ENCODE measurements at places on chromosomes 2 and 18. TPM values are rescaled to one million over a fixed set of nuclear protein-coding genes. Genes with fewer than 3 reads are reported as not detected.

Gene ABCA12
- not detected for total RNA-seq

DNA sequence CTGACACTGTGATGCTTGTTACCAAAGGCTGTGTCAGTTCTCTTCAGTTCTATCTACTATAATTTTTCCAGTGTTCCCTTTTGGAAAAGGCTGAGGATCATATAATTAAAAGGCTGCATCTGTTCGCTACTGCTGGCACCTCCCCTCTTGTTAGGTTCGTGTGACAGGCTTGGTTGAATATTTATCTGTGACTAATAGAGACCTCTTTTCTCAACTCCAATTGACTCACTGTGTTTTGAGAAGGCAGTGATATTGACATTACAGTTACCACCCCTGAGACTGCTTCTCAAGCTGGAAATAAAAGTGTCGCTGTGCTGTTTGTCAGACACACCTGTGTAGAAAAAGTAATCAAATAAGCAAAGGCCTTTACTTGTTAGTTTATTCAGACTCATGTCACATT lies 205.5 kb upstream of the KCNH7 start:
- no peak for DNase-seq

- DNase-seq, result no peak
Observed at GRCh38 chr2:231219289-231219688, 20.9 kb downstream of the ARMC9 start.

DNA sequence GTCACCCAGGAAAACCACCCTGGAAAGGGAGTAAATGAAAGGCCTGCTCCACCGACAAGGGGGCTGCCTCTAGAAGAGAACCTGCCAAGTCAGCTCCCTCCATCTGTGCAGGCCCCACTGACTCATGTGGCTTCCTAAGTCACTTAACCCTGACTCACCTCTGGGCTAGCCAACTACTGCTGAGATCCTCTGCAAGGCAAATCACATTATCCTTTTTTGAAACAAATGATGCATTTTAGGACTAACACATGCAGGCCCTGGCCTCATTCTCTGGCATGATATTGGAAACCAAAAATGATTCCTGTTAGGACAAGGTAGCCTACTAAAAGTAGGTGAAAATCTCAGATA lies 474.6 kb downstream of the EPHA4 start:
- DNase-seq, result no peak

- DNase-seq, result no peak
Observed at GRCh38 chr2:195902857-195903256, 165.8 kb downstream of the DNAH7 start.

Gene BMP10
- not detected for total RNA-seq

GRCh38 chr2:229622495-229623355 lies 91.6 kb downstream of the DNER start:
- DNase-seq, result no peak

DNA sequence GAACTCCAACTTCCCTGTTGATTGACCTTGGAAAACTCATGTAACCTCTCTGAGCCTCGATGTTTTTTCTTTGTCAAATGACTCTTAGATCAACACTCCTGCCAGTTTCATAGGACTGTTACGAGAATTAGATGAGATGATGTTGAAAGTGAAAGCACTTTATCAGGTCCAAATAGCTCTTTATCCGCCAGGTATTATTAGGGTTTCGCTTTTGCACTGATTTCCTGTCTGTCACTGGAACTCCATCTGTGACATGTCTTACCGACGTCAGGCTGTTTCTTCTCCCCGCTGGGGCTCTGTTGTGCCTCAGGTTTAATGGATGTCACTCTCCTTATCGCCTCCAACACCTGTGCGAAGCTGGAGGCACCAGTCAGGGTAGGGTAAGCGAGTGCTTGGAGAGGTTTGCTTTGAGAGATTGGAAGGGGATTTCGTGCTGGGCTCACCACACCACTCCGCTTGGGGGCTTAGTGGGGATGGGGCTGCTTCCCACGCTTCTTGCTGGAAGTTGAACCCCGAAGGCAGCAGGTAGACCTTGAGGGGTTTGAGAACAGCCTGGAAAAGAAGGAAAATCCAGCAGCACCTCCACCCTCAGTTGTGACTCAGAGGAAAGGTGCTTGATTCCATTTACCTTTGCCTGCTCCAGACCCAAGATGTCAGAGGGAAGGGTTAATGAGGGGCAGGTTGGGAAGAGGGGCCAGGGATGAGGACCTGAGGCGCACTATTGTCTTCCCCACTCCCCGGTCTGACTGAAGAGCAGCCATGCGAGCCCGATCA lies 4.3 kb downstream of the GAD1 start:
- DNase-seq, result no peak

DNA sequence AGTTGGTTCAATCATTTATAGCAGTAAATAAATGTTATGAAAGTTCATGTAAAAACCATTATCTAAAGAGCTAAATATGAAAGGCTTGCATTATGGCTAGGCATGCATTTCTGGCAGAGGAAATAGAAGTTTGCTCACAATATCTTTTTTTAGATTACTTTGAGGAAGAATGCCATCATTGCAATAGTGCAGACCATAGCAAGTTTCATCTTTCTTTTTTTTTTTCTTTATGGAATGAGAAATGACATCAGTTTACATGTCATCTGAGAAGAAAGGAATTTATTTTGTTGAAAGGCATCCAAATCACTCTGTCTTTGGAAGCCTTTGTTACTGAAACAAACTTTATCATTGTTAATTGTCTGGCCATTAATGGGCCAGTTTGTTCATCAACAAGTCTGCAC lies 74.5 kb upstream of the NCKAP5 start:
- DNase-seq, result no peak

- DNase-seq, result peak; percentile 85
Observed at GRCh38 chr2:102761763-102762162, at the start of gene TMEM182. TMEM182 (plus strand) TSS chr2:102762031; CDS start chr2:102762218, 187 bp downstream.

DNA sequence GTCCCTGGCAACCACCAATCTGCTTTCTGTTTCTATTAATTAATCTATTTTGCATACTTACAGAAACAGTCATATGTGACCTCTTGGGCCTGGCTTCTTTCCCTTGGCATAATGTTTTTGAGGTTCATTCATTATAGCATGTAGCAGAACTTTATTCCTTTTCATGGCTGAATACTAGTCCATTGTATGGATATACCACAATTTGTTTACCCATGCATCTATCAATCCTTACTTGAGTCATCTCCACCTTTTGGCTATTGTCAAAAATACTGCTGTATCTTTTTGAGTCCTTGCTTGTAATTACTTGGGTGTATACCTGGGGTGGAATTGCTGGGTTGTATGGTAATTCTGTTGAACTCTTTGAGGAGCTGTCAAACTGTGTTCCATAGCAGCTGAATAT lies 126.8 kb downstream of the CTIF start:
- DNase-seq, result no peak

- DNase-seq, result no peak
Observed at GRCh38 chr2:231514951-231515297, 15.3 kb downstream of the NMUR1 start.

- no peak for DNase-seq
Observed at GRCh38 chr2:218710334-218710686, 325 bp upstream of the TTLL4 start.

GRCh38 chr18:6920099-6920955 lies 190.8 kb downstream of the ARHGAP28 start:
- DNase-seq, result no peak

GRCh38 chr2:165629776-165630175 lies 160.3 kb downstream of the CSRNP3 start:
- DNase-seq, result no peak

GRCh38 chr18:22467760-22468553 lies 50.2 kb upstream of the CTAGE1 start:
- DNase-seq, result peak; percentile 85

DNA sequence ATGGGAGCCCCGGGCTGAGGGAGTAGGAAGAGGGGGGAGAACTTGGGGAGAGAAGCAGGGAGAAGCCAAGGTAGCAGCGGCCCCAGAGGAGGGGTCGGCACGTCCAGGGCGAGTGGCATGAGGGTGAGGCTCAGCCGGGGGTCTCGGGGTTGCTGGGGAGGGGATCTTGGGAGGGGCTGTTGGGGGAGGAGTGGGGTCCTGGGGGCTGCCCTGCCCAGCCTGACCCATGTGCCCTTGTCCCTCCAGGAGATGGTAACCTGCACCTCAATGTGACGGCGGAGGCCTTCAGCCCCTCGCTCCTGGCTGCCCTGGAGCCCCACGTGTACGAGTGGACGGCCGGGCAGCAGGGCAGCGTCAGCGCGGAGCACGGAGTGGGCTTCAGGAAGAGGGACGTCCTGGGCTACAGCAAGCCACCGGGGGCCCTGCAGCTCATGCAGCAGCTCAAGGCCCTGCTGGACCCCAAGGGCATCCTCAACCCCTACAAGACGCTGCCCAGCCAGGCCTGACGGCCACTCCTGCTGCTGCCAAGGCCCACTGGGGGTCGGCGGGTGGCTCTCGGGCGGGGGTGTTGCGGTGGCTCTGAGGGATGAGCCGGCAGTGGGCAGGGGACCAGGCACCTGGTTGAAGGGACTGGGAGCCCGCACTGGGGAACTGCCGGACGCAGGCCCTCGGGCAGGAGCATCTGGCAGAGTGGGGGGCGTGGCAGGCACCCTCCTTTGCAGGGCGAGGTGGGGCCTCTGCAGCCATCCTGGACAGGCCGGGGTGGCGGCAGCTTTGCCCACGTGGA lies 9.0 kb upstream of the GAL3ST2 start:
- peak; percentile 80 for DNase-seq

Gene ZC3H6
- 17.0 TPM for total RNA-seq

DNA sequence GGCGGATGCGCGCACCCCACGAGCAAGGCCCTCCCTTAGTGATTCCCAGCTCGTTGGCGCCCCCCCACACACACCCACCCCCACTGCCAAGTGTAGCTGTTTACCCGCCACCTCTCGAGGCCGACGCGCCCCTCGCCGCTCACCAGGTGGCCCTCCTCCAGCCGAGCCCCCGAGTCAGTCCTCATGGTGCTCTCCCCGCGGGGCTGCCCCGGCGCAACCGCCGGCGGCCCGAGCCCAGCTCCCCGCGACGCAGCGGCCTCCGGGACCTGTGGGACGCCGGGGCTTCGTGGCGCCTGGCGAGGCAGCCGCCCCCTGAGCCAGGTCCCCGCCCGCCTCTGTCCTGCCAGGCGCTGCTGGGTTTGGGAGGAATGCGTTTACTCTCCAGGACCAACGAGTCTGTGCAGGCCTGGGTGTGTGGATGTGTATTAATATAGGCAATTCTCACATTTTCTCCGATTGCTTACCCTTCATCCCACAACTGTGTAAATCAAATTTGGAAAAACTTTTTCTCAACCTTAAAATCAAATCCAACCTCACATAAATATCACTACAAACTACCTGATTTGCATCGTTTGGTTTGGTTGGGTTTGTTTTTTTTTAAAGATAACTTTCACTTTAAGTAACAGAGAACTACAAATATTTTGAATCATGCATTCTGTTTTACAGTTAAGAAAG lies at the start of gene TMEM237:
Gene TMEM237 (minus strand): TSS at position 288 of the 675 bp plus-strand sequence. CDS start 103 bp downstream, at position 185.
- DNase-seq, result peak; percentile 84

GRCh38 chr18:32048507-32049091 lies 30.0 kb downstream of the RNF125 start:
- DNase-seq, result no peak

Gene DAPL1
- total RNA-seq, result not detected

Gene PLEKHH2
- total RNA-seq, result 19.9 TPM

Gene DSG1
- total RNA-seq, result not detected

GRCh38 chr2:28678175-28678855 lies 73.3 kb upstream of the PPP1CB start:
- DNase-seq, result no peak

DNA sequence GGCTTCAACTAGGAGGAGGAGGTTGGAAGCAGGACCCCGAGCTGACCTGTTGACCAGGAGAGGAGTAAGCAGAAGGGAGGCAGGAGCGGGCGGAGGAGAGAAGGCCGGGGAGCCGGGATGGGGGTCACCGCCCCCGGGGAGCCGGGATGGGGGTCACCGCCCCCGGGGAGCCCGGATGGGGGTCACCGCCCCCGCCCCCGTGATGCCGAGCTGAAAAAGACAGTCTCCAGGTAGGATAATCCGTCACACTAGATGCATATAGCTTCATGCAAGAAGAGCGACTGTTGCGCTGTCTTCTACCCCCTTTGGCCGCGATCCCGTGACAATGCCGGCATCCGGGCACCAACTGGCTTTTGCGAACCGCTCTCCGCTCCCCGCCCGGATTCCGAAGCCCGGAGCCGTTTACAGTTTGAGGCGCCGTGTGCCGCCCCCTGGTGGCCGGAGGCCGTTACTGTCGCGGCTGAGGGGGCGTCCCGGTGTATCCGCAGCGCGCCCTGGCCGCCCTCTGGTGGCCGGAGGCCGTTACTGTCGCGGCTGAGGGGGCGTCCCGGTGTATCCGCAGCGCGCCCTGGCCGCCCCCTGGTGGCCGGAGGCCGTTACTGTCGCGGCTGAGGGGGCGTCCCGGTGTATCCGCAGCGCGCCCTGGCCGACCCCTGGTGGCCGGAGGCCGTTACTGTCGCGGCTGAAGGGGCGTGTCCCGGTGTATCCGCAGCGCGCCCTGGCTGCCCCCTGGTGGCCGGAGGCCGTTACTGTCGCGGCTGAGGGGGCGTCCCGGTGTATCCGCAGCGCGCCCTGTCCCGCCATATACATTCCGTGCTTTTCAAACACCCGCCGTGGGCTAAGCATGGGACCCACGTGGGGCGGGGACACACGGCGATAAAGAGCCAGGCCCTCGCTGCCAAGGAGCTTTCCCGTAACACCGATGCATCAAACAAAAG lies 89.6 kb downstream of the ACTR3 start:
- DNase-seq, result no peak

DNA sequence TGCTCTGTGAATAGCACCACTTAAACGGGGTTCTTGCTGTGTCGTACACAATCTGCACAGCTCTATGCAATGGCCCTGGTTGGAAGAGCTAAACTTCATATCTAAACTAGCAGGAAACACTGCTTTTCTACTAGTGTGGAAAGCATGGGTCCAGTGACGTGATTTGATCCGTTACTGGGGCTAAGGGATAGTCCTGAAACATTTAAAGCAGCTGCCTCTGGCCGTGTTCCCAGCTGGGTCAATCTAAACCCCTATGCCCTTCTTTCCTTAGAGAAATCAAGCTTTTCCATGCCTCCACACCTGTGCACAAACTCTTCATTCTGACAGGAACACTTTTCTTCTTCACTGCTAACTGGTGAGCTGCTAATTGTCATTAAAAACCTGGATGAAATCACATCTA lies 5.4 kb upstream of the IGFBP5 start:
- DNase-seq, result no peak

GRCh38 chr18:21833604-21834298 lies 93.2 kb downstream of the MIB1 start:
- no peak for DNase-seq

DNA sequence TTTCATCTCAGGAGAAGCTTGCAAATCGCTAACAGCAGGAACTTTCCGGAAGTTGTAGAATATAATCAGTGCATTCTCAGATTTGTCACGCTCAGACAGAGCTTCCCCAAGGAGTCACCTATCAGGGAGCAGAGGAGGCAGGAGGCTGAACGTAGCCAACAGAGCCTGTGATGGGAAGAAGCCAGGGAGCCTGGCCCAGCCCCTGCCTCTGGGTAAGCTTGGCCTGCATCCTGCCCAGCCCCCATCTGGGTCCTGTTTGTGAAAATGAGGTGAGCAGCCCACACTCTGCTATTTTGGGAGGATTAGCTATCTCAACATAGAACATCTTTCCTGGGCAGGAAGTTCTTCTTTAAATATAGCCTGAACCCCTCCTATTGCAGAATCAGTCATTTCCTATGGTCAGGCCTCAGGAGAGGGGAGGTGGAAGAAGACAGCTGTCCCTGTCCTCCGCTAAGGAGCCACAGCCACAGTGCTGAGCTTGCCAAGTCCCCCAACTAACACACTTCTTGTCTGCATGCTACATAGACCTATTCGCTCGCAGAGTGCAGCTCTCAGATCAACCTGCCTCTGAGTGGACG lies 19.2 kb upstream of the PKDCC start:
- no peak for DNase-seq

Gene L3MBTL4
- total RNA-seq, result 17.6 TPM
